ENCODE measurements at places on chromosomes 16 and 17. TPM values are rescaled to one million over a fixed set of nuclear protein-coding genes. Genes with fewer than 3 reads are reported as not detected.
A peak's percentile ranks its signal among the peaks of the same experiment; 100 is the strongest.

Gene PITPNM3
- total RNA-seq = 39.7 TPM

Gene CCT6B
- 0.79 TPM for total RNA-seq

Gene TM4SF5
- not detected for total RNA-seq

DNA sequence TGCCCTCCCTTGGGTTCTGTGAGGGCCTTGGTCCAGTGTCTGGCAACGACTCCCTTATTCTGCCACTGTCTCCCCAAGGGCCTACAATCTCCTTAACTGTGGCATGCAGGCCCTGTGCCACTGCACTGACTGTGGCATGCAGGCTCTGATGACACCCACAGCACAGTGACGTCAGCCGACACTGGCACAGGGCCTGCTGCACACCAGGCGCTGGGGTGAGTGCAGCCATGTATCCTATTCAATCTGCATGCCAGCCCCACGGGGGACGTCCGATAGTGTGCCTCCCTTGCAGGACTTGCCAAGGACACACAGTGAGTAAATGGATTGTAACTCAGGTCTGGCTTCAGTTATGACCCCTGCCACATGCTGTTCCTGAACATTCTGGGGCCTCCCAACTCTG, 39.8 kb upstream of the RASD1 start:
- no peaks in the 10 kb centered on the region for H3K27me3 ChIP-seq
- H3K27ac ChIP-seq = no peak overlapping the region
- H3K4me1 ChIP-seq = peaks cover 45% of the 10 kb centered on the region
- no peaks in the 10 kb centered on the region for H3K36me3 ChIP-seq
- DNase-seq = no peak
- no peak overlapping the region for H3K4me3 ChIP-seq

DNA sequence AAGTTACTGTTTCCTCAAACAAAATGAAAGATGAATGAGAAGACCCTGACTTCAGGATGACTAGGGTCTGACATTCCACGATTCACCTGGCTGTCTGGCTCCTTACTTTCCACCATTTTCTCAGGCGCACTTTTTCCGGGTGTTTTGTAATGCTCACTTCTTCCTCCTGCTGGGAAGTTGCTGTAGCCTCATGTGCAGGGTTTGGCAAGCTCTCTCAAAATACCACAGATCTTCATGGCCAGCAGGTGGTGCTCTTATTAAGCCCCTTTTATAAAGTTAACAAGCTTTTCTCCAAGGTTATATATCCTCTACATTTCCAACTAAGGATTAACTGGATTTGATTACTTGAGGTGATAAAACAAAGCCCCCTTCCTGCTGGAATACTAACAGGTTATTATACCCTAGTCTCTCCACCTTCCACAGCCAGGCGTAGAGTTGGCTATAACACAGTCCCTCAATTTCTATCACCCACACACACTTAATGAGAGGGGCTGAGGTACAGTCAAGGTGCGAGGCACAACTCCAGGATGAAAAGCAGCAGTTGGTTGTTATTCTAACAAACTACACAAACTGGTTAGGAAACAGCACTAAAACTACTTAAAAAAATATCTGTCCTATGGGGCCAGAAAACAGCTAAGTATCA, 45.4 kb downstream of the STH start:
- H3K4me1 ChIP-seq = peaks cover 3% of the 10 kb centered on the region
- no peak overlapping the region for H3K4me3 ChIP-seq
- peak; percentile 87 for DNase-seq
- peaks cover 50% of the 10 kb centered on the region for H3K36me3 ChIP-seq
- H3K27ac ChIP-seq = no peak overlapping the region

GRCh38 chr17:14919631-14920213, 345.4 kb downstream of the PMP22 start:
- H3K27ac ChIP-seq = no peak overlapping the region
- no peaks in the 10 kb centered on the region for H3K4me1 ChIP-seq
- no peaks in the 10 kb centered on the region for H3K36me3 ChIP-seq
- H3K4me3 ChIP-seq = no peak overlapping the region
- DNase-seq = no peak

- H3K27me3 ChIP-seq = peaks cover 55% of the 10 kb centered on the region
- H3K4me3 ChIP-seq = no peak overlapping the region
- H3K27ac ChIP-seq = no peak overlapping the region
- H3K36me3 ChIP-seq = no peaks in the 10 kb centered on the region
Measured at GRCh38 chr17:21379080-21379711, 3.0 kb downstream of the KCNJ12 start.

GRCh38 chr16:60091529-60091928, 1357.4 kb upstream of the GOT2 start:
- no peaks in the 10 kb centered on the region for H3K27me3 ChIP-seq
- H3K27ac ChIP-seq = no peak overlapping the region

DNA sequence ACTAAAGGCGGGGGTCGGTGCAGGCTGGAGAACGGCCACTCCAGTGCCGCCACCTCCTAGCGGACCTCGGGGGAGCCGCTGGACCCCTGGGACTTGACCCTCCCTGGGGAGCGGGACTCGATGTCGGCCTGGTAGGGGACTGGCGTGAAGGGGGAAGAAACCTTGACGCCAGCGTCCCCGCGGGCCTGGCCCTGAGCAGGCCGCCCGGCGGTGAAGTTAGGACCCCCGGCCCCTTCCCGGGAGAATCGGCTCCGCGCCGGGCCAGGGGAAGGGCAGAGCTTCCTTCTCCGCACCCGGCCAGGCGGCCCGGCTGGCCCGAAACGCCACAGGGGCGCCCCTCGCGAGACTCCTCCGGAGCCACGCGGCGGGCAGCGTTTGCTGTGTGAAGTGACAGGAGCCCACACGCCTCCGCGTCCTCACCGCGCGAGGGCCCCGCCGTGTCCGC, 389 bp downstream of the DUS1L start:
- H3K4me1 ChIP-seq = peaks cover 10% of the 10 kb centered on the region
- H3K36me3 ChIP-seq = peaks cover 18% of the 10 kb centered on the region
- H3K27ac ChIP-seq = peak overlapping the region; percentile 26
- no peak for DNase-seq
- no peaks in the 10 kb centered on the region for H3K27me3 ChIP-seq
- peak overlapping the region; percentile 97 for H3K4me3 ChIP-seq

GRCh38 chr16:80971819-80972218, 34.9 kb downstream of the CMC2 start:
- no peak overlapping the region for H3K27ac ChIP-seq
- DNase-seq = peak; percentile 34
- H3K4me1 ChIP-seq = no peaks in the 10 kb centered on the region
- no peaks in the 10 kb centered on the region for H3K36me3 ChIP-seq
- H3K27me3 ChIP-seq = no peaks in the 10 kb centered on the region

DNA sequence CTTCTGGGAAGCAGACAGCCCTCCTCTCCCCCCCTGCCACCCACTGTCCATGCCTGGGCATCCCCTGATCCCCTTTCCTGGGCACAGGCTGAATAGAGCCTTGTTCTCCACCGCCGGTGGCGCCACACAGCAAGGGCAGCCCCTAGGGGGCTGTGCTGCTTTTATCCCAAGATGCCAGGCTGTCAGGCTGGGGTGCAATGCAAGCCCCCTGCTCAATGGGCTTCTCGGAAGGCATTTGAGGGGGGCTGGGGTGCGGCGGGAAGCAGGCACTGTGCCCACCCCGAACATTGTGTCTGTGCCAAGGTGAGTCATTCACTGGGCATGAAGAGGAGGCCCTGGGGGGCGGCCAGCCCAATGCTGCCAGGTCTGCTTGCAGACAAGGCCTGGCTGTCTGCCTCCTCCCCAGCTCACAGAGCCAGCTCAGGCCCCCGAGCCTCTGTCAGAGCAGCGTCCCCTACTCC, 1.5 kb upstream of the GFAP start:
- H3K4me3 ChIP-seq = no peak overlapping the region
- H3K4me1 ChIP-seq = 0 out of 2 replicates have a peak, but pooled peaks cover 2% of the 10 kb centered on the region
- no peaks in the 10 kb centered on the region for H3K36me3 ChIP-seq
- H3K27ac ChIP-seq = no peak overlapping the region

DNA sequence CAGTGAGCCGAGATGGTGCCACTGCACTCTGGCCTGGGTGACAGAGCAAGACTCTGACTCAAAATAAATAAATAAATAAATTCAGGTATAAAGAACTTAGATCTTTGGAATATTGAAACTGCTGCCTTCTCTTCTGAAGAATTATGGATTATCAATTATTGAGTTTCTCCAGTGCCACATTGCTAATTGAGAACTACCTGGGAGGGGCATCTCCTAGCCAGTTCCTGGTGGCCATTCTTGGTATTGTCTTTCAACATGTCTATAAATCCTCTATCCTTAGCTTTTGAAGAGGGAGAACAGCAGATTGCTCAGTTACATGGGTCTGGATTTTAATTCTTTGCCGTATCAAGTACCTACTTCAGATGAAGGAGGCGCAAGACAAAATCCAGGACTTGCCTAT, 29.2 kb downstream of the CALCOCO2 start:
- no peaks in the 10 kb centered on the region for H3K27me3 ChIP-seq
- no peak for DNase-seq
- no peak overlapping the region for H3K4me3 ChIP-seq
- H3K27ac ChIP-seq = no peak overlapping the region
- peaks cover 14% of the 10 kb centered on the region for H3K36me3 ChIP-seq

GRCh38 chr17:76593384-76593826, 7.7 kb upstream of the ST6GALNAC2 start:
- no peaks in the 10 kb centered on the region for H3K4me1 ChIP-seq
- no peak for DNase-seq
- H3K27ac ChIP-seq = no peak overlapping the region
- no peak overlapping the region for H3K4me3 ChIP-seq
- H3K27me3 ChIP-seq = peaks cover 4% of the 10 kb centered on the region

GRCh38 chr17:33438139-33438538, 145.0 kb upstream of the ASIC2 start:
- no peaks in the 10 kb centered on the region for H3K27me3 ChIP-seq
- no peak overlapping the region for H3K4me3 ChIP-seq
- no peak for DNase-seq
- H3K36me3 ChIP-seq = no peaks in the 10 kb centered on the region
- H3K4me1 ChIP-seq = peaks cover 3% of the 10 kb centered on the region

DNA sequence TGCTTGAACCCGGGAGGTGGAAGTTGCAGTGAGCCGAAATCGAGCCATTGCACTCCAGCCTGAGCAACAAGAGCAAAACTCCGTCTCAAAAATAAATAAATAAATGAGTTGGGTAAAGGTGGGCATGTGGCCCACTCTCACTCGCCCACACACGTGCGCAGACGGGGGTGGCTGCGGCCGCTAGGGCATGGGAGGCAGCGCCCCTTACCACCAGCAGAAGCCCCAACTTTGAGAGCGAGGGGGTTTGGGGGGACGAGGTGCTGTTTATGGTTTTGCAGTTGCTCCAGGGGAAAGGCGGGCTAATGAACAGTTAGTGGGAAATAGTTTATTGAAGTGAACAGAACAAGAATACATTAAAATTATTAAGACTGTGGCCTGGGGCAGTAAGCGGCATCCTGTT, 14.9 kb upstream of the RBFOX3 start:
- no peaks in the 10 kb centered on the region for H3K36me3 ChIP-seq
- H3K27ac ChIP-seq = no peak overlapping the region
- DNase-seq = no peak
- H3K4me3 ChIP-seq = no peak overlapping the region

GRCh38 chr17:55895112-55895759, 144.4 kb downstream of the PCTP start:
- no peaks in the 10 kb centered on the region for H3K4me1 ChIP-seq
- no peaks in the 10 kb centered on the region for H3K36me3 ChIP-seq
- no peaks in the 10 kb centered on the region for H3K27me3 ChIP-seq

DNA sequence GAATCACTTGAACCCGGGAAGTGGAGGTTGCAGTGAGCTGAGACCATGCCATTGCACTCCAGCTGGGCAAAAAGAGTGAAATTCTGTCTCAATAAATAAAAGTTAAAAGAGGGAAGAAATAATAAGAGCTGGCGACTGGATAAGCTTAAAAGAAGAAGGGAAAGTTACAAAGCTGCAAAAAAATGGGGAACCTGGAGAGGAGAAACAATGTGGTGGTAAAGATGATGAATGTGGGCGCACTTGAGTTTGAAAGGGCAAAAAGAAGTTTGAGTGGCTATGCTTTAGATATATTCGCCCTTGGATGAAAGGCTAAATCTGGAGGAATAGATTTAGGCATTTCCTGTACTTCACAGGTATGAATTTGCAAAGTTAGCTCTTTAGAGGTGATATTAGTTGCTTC, 53.0 kb upstream of the YPEL2 start:
- no peaks in the 10 kb centered on the region for H3K4me1 ChIP-seq
- H3K27me3 ChIP-seq = no peaks in the 10 kb centered on the region
